ENCODE measurements at places on chromosomes 3 and 15.

- no peak for DNase-seq
Observed at GRCh38 chr3:169564883-169565282, 98.6 kb downstream of the MECOM start.

- DNase-seq: no peak
Observed at GRCh38 chr3:127684871-127685707, 12.3 kb downstream of the ABTB1 start.

GRCh38 chr3:131328721-131329120 is 52.9 kb upstream of the NUDT16 start:
- no peak for DNase-seq

GRCh38 chr3:172782235-172782634 is 31.7 kb downstream of the ECT2 start:
- no peak for DNase-seq

DNA sequence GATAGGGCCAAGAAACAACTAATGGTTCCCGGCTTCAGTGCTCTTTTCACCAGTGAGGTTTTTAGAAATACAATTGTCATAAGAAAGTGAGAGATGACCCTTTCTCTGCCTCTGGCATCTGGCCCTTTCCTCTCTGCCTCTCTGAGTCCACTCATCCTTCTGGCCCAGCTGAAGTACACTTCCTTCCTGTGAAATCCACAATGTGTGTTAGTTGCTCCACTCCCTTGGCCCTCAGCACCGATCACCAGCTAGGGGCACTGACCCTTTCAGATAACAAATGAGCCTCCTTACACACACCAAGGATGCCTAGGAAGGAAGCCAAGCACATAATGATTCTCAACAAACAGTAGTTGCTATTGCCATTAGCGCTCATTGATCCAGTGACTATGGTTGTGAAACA is 2.9 kb upstream of the CAV3 start:
- peak; percentile 29 for DNase-seq

DNA sequence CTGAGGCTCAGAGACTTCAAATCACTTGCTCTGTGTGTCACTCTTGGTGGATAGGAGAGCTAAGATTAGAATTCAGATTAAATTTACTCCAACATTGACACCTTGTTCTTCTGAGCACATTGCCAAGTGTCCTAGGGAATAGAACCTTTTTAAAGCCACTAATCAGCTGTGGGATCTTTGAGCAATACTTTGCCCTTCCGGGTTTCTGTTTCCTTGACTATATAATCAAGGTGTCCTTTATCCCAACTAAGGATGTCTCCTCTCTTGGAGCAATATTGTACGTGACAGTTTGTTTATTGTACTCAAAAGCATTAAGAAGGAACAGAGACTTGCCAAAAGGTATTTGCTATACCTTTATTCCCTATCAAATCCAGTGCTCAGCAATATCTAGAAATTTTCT is 170.9 kb upstream of the CADPS start:
- DNase-seq: no peak

- DNase-seq: peak; percentile 58
Observed at GRCh38 chr3:44048196-44048924, 193.3 kb upstream of the TOPAZ1 start.

DNA sequence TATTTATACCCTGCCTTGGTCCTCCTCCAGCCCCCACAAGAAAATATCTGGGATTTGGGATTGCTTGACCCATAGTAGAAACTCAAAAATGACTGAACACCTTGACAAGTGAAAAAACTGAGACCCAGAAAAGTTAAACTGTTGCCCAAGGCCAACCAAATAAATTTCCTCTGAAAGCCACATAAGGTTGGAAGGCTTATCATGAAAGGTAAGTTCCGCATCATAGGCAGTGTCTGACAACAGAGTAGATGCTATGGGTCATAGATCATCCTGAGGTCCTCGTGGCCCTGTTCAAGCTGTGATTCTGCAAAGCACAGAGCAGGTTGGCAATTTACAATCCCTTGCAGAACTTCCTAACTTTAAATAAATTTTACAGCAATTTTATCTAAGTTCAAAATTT is 140.8 kb upstream of the TSC22D2 start:
- no peak for DNase-seq

- no peak for DNase-seq
Observed at GRCh38 chr3:74845081-74845480, 230.6 kb upstream of the CNTN3 start.

DNA sequence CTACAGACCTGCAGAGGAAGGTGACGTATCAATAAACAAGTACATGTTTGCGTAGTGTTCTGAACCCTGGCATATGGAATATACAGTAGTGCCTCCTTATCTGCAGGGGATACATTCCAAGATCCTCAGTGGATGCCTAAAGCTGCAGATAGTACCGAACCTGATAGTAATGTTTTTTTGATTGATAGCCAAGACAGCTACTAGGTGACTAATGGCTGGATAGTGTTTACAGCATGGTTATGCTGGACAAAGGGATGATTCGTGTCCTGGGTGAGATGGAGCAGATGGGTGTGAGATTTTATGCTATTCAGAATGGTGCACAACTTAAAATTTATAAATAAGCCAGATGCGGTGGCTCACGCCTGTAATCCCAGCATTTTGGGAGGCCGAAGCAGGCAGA is 55.8 kb upstream of the IGF2BP2 start:
- DNase-seq: no peak

GRCh38 chr3:124767264-124767663 is 37.0 kb downstream of the UMPS start:
- DNase-seq: no peak

DNA sequence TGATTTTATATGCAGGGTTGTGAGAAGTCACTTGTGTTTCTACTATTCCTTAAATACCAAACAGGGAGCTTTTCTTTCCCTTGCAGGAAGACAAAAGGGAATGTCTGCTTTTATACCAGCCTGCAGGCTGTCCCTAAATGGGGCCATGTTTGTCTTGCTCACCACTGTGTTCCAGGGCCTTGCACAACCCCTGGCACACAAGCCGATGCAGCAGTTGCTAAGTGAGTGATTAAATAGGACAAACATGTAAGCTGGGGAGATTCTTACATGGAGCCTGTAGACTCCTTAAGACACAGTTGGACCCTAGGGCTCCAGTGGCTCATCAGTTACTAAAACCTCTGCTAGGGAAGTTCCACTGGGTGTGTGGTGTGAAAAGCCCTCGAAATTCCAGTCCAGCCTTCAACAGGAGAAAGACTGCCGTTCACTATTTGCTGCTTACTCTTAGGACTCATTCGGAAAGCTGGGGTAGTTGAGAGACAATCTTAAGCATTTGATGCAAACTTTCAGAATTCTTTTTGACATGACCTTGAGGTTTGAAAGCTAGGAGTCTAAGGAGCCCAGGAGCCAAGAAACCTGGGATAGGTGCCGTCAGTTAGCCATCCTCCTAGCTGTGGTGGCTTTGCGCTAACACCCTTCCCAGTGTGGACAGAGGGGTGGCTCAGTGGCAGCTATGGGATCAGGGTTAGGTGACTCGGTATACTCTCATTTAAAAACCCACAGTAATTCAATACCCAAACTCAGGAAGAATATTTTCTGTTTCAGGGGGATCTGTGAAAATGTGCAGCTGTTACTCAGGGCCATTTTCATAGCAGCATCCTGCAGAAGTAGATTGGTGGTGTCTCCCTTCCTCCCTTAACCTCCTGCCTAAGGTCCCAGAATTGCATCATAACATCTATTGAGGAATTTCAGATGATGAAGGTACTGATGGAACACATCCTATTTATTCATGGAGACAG is 39.1 kb downstream of the SYNM start:
- DNase-seq: no peak

DNA sequence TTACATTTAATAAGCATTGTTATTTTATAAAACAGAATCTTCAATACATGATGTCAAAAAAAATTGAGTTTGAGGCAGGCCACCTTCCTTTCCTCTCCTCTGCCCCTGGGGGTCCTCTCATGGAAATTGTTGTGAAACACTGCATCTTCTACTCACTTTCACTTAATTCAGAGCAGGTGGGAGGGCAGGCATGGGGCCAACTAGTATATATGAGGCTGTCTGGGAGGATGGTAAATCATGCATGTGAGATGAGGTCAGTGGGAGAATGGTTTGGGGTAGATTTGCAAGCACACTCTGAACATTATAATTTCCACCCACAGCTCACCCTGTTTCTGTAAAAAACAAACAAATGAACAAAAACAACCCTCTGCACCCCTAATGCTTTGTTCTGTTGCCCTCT is 10.4 kb upstream of the CCDC14 start:
- no peak for DNase-seq

Data from astrocyte (in vitro differentiated cells and primary cell).